T1000 (cell line): ENCODE measurements at places on chromosomes 5 and 9.

DNA sequence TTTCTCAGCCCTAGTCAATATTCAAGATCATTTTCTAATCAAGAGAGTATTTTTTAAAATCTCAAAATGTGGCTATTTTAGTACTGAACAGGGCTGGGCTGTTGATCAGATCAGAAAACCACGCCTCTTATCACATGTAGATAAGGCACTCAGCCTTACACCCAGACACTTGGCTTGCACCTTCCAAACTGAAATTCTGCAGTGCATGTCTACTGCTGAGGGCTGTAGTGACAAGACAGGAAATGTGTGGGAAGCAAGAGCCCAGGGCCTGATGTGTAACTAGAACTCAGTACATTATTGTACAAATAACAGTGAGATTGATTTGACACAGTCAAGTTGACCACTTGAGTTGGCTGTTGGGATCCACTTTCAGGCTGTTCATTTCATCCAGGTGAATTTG, 48.6 kb downstream of the UBE2QL1 start:
- DNase-seq: no peak

DNA sequence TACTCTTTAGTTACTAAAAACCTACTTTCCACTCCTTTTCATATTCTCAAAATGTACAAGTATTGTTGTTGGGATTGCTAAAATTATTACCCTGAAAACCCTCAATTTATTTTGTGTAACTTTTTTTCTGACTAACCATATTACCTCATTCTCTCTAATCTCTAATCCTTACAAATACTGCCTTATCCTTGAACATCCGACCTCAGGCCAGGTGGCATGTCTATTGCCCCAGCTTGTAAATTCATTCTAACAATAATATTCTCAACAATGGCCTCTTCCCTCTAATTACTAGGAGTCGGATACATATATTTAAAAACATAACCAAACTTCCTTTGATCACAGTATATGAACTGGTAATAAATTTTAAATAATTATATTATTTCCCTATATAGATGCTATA, 25.8 kb downstream of the ARL15 start:
- DNase-seq: no peak

DNA sequence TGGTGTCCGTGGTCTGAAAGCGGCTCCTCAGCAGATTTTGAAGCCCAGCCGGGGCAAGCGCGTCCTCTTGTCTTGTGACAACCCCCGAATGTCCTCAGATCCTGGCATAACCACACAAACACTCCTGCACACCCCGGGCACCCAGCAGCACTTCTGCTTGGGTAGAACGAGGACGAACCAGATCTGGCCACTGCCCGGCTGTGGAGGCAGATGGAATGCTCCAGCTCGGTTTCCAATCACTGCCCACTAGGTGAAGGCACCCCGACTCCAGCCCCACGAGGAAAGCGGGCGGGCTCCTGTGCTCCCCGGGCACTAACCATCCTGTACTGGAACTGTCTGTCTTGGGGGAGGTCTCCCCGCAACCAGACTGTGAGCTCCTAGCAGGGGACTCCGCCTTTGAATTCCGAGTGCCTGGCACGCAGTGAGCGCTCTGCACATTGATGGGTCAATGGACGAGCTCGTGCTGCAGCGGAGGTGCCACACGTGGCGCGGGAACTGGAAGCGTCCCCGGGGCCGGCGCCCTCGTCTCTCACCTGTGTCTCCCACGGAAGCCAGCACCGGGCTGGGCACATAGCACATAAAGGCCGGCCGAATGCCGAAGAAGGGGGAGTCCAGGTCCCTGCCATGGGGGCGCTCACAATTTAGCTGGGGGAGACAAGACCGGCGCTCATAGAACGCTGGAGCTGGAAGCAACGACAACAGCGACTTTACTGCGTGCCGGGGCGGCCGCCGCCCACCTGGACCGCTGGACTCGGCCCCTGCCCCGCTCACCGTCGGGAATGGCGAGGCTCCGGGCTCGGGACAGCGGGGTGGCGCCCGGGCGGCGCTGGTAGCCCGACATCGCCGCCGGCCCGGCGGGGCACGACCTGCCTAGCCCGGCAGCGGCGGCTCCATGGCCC, 608 bp downstream of the ENTR1 start:
- no peak for DNase-seq

- no peak for DNase-seq
Observed at GRCh38 chr5:105885266-105885665, 1785.5 kb downstream of the EFNA5 start.

- no peak for DNase-seq
Observed at GRCh38 chr5:97125125-97125683, 17.2 kb downstream of the LIX1 start.

GRCh38 chr5:102760815-102761214, 5.7 kb downstream of the PAM start:
- DNase-seq: no peak

GRCh38 chr5:122704247-122705036, 70.4 kb upstream of the SNX2 start:
- no peak for DNase-seq

- no peak for DNase-seq
Observed at GRCh38 chr5:83547161-83547560, 75.6 kb downstream of the VCAN start.

- DNase-seq: no peak
Observed at GRCh38 chr5:24693609-24694008, 48.8 kb upstream of the CDH10 start.

DNA sequence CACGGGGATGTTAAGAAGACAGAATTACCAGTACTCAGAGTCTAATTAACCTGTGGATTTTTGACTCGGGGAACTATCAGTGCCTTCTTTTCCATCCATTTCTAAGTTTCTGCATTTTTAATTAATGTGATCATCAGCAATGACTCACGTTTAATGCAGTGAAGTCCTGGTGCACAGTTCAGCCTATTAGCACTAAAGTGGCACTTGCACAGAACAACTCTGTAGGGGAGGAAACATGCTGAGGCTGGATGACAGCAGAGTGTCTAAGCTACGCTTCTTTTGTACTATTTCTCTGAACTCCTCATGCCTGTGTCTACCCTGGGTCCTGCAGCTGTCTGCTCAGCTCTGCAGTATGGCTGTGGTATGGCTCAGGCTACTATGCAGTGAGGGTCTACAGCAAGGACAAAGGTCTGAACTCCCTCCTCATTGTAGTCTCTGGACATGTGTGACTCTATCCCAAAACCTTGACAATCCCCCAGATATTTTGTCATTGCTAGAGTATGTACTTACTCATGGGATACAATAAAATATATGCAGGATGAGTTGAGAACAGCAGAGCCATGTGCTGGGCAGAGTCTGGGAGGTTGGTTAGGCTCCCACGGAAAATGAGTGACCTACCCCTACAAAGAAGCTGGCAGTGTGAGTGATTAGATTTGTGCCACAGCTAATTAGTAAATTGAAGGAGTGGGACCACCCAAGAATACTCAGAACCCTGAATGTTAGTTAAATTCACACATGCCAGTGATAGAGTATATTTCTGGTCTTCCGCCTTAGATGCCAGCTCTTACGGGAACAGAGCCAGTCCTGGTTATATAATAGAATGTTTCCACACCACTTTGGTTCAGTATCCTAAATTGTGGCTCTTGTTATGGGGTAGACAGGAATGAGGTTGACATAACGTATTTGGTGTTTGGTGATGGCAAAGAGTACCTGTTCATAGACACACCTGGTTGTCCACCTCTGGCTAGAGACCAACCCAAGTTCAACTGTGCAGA, 148.0 kb downstream of the GHR start:
- peak; percentile 39 for DNase-seq

DNA sequence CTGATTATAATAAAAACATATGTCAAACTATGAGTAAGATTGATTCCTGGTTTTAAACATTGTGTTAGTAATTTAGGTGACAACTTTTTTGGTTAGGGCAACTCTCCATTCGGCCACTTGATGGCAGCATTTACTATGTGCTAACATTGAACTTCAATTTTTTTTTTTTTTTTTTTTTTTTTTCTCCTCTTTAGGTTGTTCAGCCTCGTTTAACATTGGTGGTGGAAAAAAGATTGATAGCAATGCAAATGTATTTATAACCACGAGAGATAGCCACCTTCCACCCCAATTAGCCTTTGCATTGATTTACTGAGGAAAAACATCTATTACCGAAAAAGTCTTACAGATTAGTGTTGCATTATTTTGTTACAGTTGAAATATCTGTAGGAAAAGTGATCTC, 159.1 kb downstream of the CSNK1G3 start:
- DNase-seq: no peak

DNA sequence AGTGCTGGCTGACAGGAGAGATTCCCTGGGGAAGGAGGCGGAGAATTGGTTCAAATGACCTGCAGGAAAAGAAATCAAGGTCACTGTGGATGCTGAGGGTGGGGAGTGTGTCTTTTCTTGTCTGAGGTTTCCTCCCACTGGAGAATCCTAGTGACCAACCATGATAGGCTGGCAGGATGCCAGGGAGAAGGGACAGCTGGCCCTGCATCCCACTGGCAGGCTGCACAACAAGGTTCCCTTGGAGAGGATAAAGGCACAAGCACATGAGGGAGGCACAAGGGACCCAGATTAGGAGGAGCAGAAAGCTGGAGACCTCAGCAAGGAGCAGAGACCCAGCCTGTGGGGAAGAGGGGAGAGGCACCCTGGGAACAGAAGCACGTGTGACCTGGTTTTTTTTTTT, 11.4 kb upstream of the ZDHHC12 start:
- no peak for DNase-seq

DNA sequence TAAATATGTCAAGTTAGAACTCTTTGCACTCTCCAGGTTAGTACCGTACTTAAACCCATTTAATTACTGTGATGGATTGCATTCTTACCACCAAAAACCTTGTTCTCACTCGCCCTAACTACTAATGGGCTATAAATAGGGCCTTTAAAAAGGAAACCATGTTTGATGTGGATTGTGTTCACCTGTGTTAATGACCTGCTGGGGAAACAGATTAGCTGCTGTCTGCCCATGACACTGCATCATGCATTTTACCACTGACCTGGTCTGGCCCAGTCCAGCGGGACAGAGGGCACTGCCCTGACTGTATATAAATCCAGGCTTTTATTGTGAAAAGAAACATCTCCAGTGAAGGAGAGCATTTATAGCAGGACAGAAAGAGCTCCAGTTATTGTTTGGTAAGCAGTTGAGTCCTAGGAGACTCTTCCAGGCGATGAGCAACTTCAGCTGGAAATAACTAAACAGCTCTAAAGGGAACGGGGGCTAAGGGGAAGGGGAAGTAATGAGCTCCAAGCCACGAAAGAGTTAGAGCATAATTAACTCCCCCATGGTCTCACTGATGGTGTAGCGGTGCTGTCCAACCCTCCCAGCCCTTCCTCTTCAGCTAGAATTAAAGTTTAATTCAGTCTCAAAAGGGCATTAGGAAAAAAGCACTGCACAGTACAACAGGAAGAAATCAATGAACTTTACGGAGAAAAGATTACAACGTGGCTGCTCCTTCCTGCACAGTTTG, 303.1 kb downstream of the ENC1 start:
- DNase-seq: no peak

- DNase-seq: no peak
Observed at GRCh38 chr5:143614831-143615230, 197.1 kb upstream of the HMHB1 start.

GRCh38 chr5:7884491-7885267, 15.7 kb downstream of the MTRR start:
- no peak for DNase-seq

GRCh38 chr5:103036601-103037000, 83.3 kb downstream of the GIN1 start:
- DNase-seq: no peak

- no peak for DNase-seq
Observed at GRCh38 chr9:75803130-75803529, 87.3 kb upstream of the PCSK5 start.

- DNase-seq: peak; percentile 7
Observed at GRCh38 chr5:83430130-83431010, 41.2 kb upstream of the VCAN start.

GRCh38 chr9:121865060-121865459, 213.6 kb downstream of the DAB2IP start:
- no peak for DNase-seq
